ENCODE measurements at places on chromosomes 2 and 18. TPM values are rescaled to one million over a fixed set of nuclear protein-coding genes. Genes with fewer than 3 reads are reported as not detected.

GRCh38 chr2:12432985-12433625 lies 283.6 kb upstream of the TRIB2 start:
- no peak for DNase-seq

The NTSR2 gene
- 1.7 TPM for total RNA-seq

DNA sequence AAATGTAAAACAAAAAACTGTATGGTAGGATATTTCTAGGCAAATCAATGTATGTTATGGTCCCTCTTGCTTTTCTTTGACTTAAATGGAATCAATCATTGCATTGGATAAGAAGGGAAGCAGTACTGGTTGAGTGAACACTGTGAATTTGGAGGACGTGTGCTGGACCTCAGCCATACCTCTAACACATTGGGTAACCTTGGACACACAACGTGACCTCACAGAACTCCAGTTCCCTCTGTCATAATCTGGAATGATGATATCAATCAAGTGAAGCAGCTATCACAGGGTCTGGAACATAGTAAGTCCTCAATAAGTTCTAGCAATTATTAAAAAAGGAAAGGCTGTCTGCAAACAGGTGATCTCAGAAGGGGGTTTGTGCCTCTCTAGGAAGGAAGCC lies 474.9 kb upstream of the TCF4 start:
- no peak for DNase-seq

The DNAJC5G gene
- total RNA-seq: 1.3 TPM

GRCh38 chr2:233816771-233817170 lies 37.6 kb downstream of the HJURP start:
- DNase-seq: no peak

GRCh38 chr2:33123216-33123615 lies 176.5 kb downstream of the LTBP1 start:
- no peak for DNase-seq

DNA sequence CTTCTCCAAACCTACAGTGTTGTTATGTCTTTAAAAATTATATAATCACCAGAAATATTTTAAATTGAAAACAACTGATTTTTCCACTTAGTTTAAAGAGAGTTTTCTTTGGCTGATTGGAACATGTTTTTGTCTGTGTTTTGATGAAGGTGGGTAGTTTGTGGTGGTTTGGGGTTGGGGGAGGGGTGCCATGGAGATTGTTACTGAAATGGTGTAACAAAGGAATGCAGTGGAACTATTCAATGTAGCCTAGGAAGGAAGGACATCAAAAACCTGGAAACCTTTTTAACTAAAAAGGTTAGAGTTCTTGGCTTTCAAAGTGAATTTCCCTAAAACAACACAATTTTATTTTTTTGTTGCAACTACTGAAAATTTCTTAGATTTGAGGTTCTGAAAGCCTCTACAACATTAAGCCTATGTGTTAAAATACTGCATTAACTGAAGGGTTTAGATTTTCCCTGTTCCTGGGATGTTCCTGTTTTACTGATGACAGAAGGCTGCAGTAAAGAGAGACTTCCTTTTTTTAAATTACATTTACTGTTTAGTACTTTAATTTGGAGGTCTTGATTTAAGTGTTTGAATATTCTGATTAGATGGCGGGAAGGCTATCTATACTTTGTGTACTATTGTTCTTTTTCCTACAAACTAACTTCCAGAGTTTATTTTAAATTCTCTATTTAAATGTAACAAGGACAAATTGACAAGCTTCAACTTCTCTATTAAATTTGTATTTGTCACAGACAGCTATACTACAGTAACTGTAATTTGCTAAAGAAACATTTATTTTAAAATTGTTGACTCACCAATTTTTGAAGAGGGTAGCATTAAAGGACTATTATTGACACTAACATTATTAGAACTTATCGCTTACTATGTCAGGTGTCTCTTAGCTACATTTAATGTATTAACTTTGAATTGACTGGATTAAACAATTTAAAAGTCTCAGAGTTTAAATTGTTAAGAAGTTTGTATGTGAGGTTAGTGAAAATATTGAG lies 87.7 kb downstream of the LIMS1 start:
- DNase-seq: no peak

GRCh38 chr2:122639176-122639575 lies 883.7 kb downstream of the TSN start:
- DNase-seq: no peak

DNA sequence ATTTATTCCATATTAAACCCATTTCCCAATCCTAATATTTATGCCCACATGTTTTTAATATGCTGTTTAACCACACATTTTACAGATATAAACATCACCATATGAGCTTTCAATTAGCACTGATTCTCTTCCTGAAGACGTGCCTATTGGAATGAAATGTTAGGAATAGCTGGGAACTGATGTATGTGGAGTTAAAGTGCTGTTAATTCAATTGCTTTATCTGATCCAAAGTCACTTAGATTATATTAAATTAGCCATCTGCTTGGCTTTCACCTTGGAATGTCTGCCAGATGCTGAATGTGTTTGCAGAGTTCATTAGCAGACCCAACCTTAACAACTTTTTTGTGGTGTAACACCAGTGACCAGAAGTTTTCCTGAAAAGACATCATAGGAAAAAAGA lies 942.9 kb upstream of the KLHL29 start:
- no peak for DNase-seq

The SLC9A4 gene
- not detected for total RNA-seq

Data from cerebellum (tissue), 4 donors.